Hepatic stellate cell (primary cell): ENCODE measurements at places on chromosomes 16 and 17.
A peak's percentile ranks its signal among the peaks of the same experiment; 100 is the strongest.

GRCh38 chr17:73291260-73291801, 20.5 kb downstream of the CDC42EP4 start:
- peak; percentile 91 for DNase-seq

DNA sequence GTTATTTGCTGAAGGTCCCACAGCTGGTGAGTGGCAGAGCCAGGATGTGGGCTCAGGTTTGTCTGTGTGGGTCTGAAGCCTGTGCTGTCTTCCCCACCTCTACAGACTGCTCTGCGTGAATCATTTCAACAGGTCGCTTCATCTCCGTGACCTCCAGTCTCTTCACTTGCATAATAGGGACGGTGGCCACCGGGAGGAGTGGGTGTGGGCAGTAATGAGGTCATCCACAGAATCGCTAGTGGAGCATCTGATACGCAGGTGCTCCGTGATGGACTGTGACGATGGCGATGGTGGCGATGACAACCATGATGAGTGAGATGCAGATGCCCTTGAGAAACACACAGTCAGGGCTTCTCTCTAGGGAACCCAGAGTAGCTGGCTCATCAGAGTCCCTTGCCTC, 120.2 kb downstream of the RAP1GAP2 start:
- DNase-seq, result no peak

GRCh38 chr17:11487469-11487868, 110.8 kb upstream of the DNAH9 start:
- DNase-seq, result no peak

DNA sequence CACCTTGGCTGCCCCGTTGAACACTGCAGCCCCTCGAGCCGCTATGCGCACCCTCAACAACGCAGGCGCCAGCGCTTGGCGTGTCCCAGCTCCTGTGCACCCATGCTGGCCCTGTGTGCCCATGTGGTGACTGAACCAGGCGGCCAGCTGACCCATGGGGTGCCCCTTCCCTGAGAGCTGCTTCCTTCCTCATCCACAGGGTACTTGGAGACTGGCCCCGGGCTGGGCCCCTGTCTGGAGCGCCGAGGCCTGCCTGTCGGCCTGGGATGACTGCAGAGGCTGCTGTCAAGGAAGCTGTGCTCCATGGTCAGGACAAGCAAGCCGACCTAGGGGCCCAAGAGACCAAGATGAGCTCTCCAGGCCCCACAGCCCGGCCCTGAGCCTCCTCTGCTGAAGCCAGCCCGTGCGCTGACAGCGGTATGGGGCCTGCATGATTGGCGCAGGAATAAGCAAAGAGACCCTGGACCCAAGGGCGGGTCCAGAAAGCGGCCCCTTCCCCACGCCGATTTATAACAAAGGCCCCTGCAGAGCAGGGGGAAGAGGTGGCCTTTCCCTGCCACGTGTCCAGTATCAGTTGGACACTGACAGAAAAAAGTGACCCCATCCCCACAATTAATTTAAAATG, 21.6 kb upstream of the BAHCC1 start:
- no peak for DNase-seq

DNA sequence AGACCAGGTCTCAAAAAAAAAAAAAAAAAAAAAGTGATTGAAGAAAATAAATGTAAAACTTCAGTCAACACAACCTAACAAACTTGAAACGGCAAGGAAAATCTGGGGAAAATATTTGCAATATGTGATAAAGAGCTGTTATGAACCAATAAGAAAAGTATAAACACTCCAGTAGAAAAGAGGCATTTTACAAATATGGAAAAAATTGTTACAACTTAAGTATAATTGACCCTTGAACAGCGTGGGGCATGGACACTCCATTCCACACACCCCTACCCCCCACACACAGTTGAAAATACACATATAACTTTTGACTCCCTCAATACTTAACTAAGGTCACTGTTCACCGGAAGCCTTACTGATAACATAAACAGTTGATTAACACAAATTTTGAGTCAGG, 20.7 kb downstream of the MFSD11 start:
- DNase-seq, result no peak

GRCh38 chr16:56777001-56777400, 47.1 kb downstream of the NUP93 start:
- DNase-seq, result no peak

DNA sequence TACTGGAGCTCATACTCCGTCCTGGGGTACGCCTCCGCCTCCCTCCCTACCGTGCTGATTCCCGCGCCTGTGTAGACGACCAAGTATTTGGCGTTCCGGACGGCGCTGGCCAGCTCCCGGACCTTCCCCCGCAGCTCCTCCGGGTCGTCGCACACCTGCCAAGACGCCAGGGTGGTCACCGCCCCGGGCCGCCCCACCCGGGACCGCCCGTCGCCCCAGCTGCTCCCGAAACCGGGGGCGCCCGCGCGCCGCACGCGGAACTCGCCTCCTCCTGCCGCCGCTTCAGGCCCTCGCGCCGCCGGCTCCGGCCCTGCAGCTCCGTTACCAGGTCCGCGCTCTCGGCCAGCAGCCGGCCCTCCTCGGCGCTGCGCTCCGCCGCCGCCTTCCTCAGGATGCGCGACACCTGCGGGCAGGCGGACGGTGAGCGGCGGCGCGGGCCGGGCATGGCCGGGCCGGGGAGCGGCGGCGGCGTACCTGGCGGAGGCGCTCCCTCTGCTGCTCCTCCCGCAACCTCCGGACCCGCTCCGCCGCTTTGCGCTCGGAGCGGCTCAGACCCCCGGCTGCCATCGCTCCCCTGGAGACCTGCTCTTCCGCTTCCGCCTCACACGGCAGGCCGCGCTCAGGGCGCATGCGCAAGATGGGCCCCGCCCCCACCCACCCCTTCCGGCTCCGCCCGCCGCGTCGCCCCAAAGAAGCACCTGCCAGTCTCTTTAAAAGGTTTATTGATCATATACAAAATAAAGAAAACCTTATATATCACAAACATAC, at the start of gene SIRT7:
SIRT7 (minus strand) TSS at position 612 of the 768 bp plus-strand sequence; CDS start at position 567, 45 bp downstream.
- DNase-seq, result peak; percentile 98

DNA sequence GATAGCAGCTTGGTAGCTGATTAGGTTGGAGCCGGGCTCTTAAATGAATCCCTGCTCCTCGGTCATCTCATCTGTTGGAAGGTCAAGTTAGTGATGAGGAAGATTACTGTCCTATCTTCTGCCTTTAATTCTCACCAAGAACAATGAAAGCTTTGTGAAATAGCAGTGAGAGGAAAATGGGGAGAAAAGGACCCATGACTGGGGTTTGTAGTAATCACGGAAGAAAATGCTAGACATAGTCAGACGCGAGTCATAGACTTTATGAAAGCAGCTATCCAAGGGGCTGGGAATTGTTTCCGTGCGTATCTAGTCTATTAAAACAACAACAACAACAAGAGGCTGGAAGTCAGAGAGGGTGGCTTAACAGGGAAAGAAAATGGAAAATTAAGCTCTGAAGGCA, 18.3 kb downstream of the PIK3R5 start:
- DNase-seq, result no peak
